ENCODE measurements at places on chromosomes 6 and 20.

DNA sequence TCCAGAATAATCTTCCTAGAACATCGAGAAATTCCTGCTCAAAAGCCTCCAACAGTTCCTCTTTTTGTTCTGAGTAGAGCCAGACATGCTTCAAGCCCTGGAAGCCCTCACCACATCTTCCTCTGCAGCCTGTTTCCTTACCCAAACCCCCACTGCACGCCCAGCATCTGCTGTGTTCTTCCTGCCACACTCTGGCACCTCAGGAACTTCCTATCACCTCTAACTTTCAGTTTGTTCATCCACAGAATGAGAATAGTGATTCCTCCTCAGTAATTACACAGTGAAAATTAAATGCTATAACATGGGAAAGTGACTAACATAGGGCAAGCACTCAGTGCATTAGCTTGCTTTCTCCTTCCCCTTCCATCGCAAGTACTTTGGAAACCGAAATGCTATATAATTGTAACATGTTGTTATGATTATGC lies 26.3 kb downstream of the C6orf89 start:
- DNase-seq, result peak; percentile 31

DNA sequence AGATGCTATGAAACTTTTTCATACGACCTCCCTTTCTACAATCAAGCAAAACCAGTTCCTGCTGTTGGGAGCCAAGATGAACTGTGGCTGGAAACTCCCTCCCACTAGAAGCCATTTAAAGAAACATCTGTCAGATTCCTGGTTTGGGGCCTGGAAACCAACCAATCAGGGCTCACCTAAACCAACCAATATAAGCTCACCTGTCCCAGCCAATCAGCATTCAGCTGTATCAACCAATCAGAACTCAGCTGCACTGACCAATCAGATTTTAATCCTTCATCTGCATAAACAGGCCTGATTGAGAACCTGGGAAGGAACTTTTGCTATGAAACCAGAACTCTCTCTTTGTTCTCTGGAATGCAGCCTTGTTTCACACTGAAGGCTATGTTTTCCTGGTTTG lies 42.4 kb downstream of the SNX14 start:
- DNase-seq, result no peak

DNA sequence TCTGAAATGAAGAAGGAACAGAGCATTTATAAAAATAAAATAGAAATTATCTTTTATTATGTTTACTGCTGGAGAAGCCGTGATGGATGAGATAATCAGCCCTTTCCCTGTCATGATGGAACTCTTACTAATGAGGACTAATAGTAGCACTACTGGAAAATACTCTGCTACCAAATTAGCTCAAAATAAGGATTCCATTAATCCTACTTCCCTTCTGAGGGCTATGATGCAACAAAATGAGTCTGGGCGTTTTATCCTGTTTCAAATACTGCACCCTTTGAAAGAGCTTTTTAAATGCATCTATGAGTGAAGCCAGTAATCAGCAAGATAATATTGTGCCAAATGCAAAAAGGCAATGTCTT lies 59.3 kb upstream of the CARMIL1 start:
- no peak for DNase-seq

- DNase-seq, result peak; percentile 61
Measured at GRCh38 chr20:57620274-57620990, at the start of gene ZBP1. Gene ZBP1 (minus strand): TSS chr20:57620426. CDS start chr20:57620295, 131 bp downstream.

DNA sequence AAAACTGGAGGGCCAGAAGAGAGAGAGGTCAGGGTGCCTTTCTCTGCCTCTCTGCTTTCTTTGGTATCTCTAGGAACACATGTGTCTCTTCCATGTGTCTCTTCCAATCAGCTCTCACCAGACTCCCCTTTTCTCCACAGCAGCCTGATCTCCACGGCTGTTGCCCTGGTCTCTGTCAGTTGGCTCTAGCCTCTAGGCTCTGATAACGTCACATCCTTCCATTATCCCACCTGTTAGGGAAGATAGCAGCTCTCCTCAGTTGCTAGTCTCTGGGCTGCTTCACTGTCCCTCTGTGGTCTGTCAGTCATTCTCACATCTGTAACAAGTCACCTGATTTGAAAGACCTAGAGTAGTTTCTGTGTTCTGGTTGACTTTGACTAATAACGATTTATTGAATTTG lies 80.2 kb downstream of the PLCB4 start:
- DNase-seq, result no peak

- no peak for DNase-seq
Measured at GRCh38 chr20:47857187-47857568, 71.9 kb upstream of the SULF2 start.

GRCh38 chr6:137874204-137875057 lies 7.4 kb downstream of the TNFAIP3 start:
- no peak for DNase-seq

DNA sequence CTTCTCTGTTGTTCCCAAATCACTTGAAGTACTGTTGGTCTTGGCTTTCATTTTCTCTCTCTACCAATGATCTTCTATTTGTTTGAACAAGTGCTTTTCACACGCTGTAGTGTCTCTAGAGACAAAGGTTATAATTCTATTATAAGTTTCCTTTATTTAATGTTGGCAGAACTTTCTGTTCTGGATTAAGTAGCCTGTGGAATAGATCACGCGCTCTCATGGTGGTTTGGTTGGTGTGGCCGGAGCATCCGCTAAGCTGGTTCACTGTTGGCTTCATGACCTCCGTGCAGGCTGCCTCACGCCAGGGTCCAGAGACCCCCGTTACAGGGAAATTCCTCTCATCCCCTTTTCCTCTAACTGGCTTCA lies 30.9 kb upstream of the KIF25 start:
- DNase-seq, result no peak

DNA sequence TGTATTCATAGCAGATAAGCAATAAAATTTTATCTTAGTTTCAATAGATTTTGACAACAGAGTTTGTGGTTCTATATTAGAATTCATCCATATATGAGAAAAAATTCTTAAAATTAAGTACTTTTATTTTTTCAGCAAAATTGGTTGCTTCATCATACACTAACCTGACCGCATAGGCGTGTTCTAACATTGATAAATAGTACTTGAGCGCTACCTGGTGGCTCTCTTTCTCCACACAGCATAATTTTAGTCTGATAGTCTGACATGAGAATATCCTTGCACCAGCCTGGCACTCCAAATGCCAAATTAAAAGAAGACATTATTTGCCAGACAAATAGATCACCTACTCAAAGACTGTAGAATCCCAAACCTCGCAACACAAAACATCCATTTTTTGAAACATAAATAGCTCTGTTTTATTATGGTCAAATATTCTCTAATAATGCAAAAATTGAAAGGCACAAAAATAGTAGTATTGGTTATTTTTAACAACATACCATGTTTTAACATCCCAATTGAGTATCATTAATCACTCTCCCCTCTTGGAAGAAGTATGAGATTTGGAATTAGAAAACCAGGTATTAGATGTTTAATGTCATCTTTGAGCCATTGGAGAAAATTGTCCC lies 33.0 kb upstream of the FILIP1 start:
- DNase-seq, result peak; percentile 65

DNA sequence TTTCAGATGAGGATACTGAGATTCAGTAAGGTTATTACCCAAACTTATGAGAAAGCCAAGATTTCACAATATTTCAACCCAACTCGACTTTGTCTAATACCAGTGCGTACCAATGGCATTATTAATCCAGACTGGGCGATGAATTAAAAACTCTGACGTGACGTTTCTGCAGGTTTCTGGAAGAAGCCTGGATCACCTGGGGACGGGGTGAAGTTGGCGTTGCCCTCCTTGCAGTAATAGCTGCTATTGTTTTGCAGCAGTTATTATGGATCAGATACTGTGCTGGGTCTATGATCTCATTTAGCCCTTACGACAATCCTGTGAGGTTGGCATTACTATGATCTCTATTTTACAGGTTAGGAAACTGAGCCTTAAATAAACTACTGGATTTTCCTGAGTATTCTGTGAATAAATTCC lies 569 bp upstream of the CDC5L start:
- DNase-seq, result peak; percentile 5

DNA sequence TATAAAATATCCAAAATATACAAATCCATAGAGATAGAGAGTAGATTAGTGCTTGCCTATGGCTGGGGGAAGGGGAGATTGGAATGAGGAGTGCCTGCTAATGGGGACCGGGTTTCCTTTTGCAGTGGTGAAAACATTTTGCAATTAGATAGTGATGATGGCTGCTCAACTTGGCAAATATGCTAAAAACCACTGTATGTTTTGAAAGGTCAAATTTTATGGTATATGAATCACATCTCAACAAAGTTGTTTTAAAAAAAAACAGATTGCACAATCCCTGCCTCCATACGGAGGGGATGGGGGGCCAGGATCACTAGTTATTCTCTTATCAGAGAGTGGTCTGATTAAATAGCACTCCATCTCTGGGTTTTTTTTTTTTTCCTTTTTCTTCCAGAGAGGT lies 76.9 kb upstream of the RIPOR2 start:
- no peak for DNase-seq

- no peak for DNase-seq
Measured at GRCh38 chr6:37491830-37492208, 7.9 kb downstream of the CCDC167 start.

- no peak for DNase-seq
Measured at GRCh38 chr20:34753706-34754461, 49.7 kb downstream of the TP53INP2 start.

DNA sequence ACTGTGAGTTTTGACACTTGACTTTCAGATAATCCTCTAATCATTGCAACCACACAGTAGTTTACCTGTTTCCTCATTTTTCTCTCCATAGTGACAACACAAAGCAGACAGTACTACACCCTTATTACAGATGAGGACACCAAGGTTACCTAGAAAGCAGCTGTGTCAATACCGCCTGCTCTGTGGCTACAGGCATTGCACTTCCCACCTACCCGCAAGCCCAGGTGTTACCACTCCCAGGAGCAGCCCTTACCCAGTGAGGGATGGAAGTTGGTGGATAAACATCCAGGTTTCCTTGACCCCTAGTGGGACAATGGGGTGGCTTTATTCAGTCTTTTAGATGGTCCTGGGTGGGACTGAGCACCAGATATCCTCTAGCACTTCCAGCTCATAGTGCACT lies 503.6 kb downstream of the PTPRT start:
- DNase-seq, result no peak

DNA sequence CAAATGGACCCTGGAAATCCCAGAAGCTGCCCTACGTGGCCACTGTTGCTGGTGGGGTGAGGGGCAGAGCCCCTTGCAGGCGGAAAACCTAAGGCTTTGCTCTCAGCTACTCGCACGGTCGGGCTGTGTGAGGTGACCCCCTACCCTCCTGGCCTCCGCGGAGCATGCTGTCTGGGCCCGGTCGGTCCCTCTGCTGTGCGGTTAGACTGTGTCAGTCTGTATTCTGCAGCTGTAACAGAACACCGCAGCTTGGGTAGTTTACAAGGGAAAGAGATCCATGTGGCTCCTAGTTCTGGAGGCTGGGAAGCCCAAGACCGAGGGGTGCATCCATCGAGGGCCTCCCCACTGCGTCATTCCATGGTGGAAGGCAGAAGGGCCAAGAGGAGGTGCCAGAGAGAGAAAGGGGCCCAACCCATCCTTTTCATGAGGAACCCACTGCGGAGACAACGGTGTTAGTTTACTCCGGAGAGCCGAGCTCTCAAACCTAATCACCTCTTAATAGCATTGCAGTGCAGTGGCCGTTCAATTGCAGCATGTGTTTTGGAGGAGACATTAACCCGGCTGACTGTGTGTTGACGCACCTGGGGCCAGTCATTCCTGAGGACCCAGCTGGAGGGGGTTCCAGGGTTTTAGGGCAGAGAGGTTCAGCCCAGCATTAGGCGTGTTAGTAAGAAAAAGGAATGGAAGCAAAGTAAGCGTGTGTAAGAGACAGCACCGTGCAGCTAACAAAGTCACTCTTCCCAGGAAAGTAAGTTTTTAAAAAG lies 18.3 kb downstream of the COL9A3 start:
- DNase-seq, result no peak

- DNase-seq, result no peak
Measured at GRCh38 chr6:135520781-135521180, 23.2 kb upstream of the AHI1 start.

- DNase-seq, result no peak
Measured at GRCh38 chr6:41497573-41497972, 48.6 kb upstream of the FOXP4 start.

GRCh38 chr6:158050955-158051354 lies 69.3 kb downstream of the SYNJ2 start:
- no peak for DNase-seq

GRCh38 chr6:12814015-12814414 lies 97.4 kb downstream of the PHACTR1 start:
- DNase-seq, result no peak

DNA sequence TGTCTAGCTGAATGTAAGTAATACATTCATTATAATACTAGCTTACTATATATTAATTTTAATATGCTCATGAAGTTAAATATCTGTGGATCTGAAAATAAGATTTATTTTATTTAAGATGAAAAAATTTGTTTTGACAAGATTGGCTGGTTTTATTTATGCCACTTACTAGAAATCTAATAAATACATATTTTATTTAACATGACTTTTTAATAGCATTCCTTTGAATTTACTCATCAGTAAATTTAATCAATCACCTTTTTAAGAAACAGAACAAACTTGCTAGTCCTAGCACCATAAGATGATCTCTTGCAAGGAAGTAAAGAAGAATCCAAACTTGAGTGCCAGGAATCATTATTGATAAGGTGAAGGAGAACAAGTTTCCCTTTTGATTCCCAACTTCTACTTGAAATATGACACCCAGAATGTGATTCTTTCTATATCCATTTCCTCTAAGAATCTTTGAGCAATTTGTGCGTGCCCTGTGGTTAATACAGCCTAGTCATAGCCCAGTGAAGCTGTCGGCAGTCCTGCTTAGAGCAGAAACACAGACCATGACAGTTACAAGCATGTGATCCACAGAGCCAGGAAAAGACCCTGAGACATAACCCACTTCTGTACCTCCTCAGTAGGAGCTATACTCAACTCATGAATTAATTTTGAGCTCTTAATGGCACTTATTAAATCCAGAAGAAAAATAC lies 282.3 kb upstream of the QKI start:
- no peak for DNase-seq

GRCh38 chr20:49614338-49615050 lies 46.6 kb upstream of the PTGIS start:
- no peak for DNase-seq

GRCh38 chr6:11770546-11771466 lies 7.8 kb downstream of the ADTRP start:
- DNase-seq, result no peak

DNA sequence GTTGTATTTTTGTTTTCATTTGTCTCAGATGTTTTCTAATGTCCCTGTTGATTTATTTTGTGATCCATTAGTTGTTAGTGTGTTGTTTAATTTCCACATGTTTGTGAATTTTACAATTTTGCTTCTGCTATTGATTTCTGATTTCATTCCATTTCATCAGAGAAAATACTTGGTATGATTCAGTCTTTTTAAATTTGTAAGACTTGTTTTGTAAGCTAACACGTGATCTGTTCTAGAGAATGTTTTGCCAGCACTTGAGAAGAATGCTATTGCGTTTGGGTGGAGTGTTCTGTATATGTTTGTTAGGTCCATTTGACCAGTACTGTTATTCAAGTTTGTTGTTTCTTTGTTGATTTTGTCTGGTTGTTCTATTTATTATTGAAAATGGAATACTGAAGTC lies 53.9 kb downstream of the KIZ start:
- DNase-seq, result no peak

All from CD4-positive, alpha-beta T cell treated with Interleukin-15 for 4 hours (primary cell).